ENCODE measurements at places on chromosomes 13 and 19.

- DNase-seq = peak; percentile 4
Measured at GRCh38 chr19:52941941-52942385, 18.7 kb upstream of the ZNF888 start.

- no peak for DNase-seq
Measured at GRCh38 chr19:31256593-31256960, 92.7 kb downstream of the TSHZ3 start.

DNA sequence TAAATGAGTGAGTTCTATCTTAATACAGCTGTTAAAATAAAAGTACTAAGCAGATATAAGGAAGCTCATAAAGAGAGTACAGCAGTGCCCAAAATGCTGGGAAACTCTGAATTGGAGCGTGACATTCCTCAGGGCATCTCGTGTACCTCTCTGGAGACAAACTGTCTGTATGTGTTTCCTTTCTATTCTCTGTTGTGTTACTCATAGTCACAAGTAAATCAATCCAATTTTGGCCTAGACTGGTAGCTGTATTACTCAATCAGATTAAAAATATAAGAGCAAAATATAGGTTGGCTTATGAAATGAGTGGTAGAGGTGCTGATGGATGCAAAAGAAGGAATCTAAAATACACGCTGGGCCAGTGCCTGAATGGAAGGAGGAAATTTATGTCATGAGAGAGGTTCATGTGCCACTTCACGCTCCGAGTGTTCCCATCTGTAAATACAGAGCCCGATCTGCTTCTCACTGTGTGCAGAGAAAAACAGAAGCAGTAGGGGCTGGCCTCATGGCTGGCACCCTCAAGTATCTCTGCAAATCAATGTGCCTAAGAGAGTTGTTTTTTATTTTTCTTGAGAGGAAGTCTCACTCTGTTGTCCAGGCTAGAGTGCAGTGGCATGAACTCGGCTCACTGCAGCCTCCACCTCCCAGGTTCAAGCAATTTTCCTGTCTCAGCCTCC is 58.7 kb upstream of the RGCC start:
- no peak for DNase-seq

GRCh38 chr19:13825489-13826441 is 30.5 kb downstream of the ZSWIM4 start:
- no peak for DNase-seq

DNA sequence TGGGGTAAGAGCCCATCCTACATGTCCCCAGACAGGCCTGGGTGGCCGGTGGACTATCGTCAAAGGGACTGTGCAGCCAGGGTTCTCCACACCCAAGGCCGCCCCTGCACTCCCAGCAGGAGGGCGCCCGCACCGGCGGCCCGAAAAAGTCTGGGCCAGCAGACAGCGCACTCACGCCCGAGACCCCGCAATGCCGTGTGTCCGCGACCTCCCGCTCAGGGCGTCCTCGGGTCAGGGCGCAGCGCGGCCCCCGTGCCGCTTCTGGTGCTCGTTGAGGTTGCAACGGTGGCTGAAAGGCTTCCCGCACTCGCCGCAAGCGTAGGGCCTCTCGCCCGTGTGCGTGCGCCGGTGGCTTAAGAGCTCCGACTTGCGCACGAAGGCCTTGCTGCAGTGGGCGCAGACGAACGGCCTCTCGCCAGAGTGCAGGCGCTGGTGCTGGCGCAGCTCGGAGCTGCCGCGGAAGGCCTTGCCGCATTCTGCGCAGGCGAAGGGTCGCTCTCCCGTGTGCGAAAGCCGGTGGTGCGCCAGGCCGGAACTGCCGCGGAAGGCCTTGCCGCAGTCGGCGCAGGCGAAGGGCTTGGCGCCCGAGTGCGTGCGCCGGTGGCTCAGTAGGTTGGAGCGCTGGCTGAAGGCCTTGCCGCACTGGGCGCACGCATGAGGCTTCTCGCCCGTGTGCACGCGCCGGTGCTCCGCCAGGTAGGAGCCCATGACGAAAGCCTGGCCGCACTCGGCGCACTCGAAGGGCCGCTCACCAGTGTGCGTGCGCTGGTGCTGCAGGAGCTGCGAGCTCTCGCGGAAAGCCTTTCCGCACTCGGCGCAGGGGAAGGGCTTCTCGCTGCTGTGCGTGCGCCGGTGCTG is 2.8 kb upstream of the A1BG start:
- no peak for DNase-seq

Data from NCI-H345 (cell line).